ENCODE measurements at places on chromosomes 1 and 21.

DNA sequence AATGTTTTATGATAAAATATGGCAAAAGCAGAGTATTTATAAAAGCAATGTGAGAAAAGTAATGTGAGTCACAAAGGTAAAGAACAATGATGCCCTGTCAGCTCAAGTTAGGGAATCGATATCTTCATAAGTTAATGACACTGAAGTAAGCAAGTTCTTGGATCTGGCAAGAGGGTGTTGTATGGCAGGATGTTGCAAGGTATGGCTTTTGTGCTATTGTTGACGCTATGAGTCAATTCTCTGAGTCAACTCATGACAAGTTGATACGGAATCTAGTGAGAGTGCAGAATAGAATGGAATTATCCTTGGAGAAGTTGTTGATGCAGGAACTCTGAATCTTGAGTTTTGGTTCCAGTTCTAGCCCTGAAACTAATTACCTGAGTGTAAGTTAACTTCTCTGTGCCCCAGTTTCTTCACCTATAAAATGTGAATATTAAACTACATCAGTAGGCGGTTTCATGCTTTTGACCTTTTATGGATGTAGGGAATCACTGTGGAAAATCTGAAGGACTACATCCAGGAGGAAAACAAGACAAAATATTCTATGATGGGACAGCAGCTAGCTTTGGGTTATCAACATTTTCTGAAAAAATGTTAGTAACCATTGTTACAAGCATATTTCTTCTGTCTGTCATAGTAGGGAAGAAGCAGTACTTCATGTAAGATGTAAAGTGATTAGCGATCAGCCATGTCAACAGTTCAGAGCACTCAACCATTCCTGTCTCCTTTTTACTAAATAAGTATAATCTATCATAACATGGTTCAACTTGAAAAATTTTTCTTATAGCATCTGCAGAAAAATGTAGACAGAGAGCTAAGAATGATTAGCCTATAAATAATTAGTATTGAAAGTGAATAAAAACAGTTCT, 96.9 kb downstream of the ATP6V1G3 start:
- no peak for DNase-seq

DNA sequence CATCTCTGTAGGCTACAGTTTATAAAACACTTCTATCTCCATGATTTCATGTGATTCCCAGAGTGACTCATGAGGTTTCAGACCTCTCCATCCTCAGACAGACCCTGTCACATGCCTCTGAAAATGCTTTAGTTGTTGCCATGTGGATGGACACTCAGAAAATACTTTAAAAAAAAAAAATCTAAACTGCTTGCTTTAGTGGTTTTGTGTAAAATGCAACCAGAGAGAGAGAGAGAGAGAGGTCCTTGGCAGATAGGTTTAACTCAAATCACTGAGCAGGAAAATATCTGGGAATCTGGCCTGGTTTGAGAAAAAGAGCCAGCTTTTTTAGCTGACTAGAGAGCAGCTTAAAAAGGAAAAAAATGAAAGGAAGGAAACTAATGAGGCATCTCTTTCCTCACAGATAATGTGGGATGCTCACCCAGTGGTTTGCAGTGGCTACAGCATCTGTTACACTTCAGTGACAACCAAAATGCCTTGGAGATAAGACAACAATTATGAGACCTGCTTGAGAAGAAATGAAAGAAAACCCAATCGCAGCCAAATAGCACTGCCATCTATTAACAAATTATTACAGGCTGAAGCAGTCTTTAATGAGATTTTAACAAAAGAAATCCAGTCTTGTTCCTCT, 54.6 kb upstream of the SYT14 start:
- no peak for DNase-seq

- no peak for DNase-seq
Observed at GRCh38 chr1:205578780-205579571, 52.8 kb downstream of the ELK4 start.

DNA sequence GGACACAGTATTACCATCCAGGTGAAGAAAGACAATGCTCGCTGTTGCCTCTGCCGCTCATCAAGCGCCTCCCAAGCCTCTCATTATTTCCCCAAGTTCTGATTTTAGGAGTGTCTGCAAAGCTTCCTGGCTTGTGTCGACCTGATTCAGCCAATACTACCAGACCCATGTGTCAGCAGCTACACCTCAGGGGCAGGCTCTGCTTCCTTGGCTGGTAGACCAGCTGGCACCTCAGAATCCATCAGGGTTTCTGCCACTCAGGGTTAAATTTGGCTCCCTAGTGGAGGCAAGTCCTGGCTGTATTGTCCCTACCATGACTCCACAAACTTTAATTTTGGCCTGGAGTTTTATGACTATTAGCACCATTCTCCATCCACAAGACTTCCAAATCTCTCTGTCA, 35.4 kb downstream of the SUSD4 start:
- no peak for DNase-seq

- no peak for DNase-seq
Observed at GRCh38 chr21:24023402-24023801, 1583.9 kb downstream of the MRPL39 start.

DNA sequence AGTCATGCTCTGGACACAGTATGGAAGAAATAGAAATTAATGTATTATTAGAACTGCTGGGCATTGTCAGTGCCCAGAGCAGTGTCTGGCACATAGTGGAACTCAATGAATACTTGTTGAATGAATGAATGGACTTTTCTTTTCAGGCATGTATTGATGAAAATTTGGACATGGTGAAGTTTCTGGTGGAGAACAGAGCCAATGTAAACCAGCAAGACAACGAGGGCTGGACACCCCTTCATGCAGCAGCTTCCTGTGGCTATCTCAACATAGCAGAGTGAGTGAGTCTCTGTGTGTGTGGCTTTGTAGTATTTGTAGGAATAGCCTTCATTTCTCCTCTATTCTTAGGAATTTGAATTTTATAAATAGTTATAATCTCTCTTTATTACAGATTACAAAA, 68.1 kb downstream of the PPP1R12B start:
- no peak for DNase-seq

DNA sequence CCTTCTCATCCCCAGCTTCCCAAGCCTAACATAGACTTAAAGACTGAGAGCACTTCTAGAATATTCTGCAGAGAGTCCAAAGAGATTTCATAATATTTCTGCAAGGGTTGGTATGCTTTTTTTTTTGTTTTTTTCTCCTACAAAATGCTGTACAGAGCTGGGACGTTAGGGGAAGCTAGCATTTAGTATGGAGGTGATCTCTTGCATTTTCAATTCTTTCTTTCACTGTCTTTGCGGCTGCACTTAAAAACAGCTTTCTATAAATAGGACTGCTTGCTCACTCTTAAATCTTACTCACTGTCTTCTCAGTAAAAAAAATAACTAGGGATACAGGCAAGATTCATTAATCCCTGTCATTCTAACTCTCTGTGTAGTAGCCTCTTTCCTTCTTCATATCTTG, 7.4 kb downstream of the DSCAM start:
- DNase-seq, result no peak

DNA sequence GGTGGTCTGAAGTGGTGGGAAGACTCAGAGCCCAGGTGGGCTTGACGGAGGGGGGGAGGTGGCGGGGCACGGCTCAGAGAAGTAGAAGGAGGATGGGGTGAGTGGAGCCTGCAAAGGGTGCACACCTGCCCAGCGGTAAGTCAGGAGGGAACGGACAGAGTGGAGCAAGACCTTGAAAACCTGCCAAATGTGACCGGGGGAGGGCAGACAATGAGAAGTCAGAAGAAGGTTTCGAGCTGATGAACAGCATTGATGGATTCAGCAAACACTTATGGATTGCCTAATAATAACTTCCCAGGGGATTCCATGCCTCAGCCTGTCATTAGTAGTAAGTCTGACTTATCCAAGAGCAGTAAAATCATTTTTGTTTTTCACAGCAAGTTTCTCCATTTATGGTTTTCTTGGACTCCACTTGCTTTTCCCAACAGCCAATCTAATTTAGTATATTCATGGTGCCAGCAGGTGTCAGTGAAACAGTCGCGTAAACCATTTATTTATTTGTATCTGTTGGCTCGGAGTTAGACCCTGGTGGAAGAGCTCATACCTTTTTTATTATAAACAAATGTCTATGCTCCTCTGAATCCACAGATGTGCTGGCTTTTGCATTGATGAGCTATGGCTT, 279.1 kb downstream of the PCP4 start:
- DNase-seq, result no peak

DNA sequence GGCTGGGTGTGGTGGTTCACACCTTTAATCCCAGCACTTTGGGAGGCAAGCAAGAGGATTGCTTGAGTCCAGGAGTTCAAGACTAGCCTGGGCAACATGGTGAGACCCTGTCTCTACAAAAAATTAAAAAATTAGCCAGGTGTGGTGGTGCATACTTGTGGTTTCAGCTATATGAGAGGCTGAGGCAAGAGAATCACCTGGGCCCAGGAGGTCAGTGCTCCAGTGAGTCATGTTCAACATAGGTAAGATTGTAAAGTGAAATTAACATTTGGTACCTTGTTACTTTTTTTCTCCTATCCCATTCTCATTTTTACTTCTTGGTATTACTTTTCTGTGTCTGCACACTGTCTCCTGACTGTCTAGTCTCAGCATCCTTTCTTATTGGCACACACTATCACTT, 19.0 kb downstream of the MAGI3 start:
- no peak for DNase-seq

GRCh38 chr1:182925661-182926060, 27.3 kb downstream of the SHCBP1L start:
- no peak for DNase-seq

- DNase-seq, result no peak
Observed at GRCh38 chr1:236051242-236051791, 13.6 kb downstream of the NID1 start.

DNA sequence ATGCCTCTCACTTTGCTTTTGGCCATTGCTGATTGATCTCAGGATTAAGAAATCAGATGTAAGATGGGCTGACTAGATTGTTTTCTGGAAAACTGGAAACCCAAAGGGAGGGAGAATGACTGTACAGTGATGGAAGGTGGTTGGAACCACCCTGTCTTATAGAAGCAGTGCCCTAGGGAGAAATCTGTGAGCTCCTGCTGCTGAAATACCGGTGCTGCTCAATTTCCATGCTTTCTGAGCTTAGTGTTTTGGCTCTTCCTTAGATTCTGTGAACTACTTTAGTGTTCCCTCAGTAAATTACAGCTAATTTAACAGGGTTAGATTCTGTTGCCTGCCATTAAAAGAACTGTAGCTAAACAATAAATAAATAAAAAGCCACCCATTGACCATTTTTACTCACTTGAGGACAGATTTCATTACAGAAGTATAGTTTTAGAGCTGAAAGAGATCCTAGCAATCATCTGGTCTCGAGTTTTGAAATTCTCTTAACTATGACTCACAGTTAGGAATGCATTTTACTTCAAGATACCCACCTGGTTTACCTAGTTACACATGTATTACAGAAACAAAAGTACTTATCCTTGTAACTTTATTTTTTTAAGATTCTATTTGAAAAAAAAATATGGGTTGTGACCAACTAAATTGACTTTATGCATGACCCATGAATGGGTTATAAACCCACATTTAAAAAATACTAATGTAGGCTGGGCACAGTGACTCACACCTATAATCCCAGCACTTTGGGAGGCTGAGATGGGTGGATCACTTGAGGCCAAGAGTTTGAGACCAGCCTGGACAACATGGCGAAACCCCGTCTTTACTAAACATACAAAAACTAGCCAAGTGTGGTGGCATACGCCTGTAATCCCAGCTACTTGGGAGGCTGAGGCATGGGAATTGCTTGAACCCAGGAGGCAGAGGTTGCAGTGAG, 33.2 kb downstream of the CAMSAP2 start:
- DNase-seq, result no peak

DNA sequence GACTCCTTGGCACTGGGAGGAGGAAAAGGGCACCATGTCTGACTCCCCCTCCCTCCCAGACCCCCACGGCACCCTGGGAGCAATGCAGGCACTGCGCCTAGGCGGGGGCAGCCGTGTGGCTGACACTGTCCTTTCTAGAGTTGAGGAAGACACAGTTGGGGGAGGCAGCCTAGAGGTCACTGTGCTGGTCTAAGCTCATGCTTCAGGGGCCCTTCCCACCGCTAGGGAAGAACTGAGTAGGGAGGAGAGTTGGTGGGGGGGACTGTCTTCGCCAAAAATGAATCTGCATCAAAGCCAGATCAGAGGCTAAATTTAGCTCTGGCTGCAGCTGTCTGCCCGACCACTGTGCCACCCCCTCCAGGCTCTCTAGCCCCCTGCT, 3.4 kb downstream of the SEMA6C start:
- DNase-seq, result no peak

- no peak for DNase-seq
Observed at GRCh38 chr1:158793604-158794003, 12.6 kb upstream of the OR6N2 start.

DNA sequence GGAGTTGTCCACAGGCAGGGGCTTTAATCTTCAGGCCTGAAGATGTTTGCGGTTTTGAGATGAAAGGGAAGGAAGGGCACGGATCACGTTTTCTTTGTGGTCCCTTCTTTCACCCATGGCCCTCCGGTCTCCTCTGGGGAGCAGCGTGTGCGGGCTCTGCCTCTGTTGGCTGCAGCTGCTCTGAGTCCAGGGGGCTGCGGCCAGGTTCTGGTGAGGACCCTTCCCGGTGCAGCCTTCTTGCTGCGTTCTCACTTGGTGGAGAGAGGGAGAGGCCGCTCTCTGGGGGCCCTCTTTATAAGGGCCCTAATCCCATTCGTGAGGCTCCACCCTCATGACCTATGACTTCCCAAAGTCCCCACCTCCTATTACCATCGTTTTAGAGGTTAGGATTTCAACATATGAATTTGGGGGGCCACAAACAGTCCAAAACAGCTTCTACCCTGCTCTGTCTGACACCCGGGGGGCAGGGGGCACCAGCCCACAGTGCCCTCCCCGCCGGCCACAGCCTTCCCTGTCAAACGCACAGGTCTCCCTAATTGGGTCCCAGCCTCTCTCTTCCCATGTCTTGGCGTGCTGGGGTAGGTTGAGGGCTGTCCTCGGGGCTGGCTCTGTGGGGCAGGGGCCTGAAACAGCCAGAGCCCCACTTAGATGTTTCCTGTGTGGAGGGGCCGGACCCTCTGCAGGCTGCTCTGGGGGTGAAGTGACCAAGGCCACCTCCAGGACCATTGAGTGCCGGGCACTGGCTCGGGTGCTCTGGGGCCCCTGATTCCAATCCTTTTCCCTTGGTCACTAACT, 100.1 kb upstream of the C1orf174 start:
- no peak for DNase-seq

- no peak for DNase-seq
Observed at GRCh38 chr1:155947292-155947691, 5.9 kb downstream of the RXFP4 start.

GRCh38 chr1:231116738-231117137, 45.1 kb upstream of the TRIM67 start:
- DNase-seq, result no peak

- DNase-seq, result no peak
Observed at GRCh38 chr21:21151231-21151630, 153.0 kb downstream of the NCAM2 start.

- no peak for DNase-seq
Observed at GRCh38 chr1:60262701-60263100, 189.1 kb upstream of the C1orf87 start.

DNA sequence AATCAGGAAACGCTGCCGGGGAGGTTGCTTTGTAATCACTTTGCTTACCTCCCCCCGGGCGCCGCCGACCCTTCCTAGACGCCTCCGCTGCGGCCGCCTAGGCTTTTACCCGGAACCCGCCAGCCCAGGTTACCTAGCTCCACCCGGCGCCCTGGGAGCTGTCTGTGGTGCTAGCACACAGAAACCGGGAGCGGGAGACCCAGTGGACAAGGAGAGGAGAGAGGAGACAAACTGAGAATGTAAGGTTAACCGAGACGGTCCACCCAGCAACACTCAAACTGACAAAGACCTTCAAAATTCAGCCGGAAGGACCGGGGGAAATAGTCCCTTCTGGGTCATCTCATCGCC, 9.8 kb downstream of the BARHL2 start:
- DNase-seq, result peak; percentile 62

GRCh38 chr1:43924516-43924915, 9.1 kb upstream of the ARTN start:
- no peak for DNase-seq
